ENCODE measurements at places on chromosomes 6 and 20.

GRCh38 chr20:43961541-43962471 is 47.2 kb downstream of the TOX2 start:
- H3K36me3 ChIP-seq = no peaks in the 10 kb centered on the region
- H3K27me3 ChIP-seq = no peaks in the 10 kb centered on the region
- no peak for DNase-seq
- no peak overlapping the region for H3K4me3 ChIP-seq

DNA sequence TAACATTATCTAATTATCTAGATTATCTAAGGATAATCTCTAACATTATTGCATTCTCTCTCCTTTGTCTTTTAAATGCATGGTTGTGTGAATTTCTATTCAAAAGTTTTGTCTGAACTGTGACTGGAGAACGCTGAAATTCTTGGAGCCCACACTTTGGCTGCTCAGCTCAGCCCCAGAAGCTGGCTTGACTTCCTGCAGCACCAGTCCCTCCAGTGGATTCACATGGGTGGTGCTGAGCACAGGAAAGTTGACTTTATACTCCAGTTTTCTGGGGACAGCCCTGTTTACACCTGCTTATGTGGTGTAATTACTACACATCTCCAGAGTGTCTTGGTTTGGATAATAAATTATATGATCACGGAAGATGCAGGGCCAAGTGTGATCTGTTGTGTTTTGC is 255.1 kb upstream of the NOX3 start:
- no peak for DNase-seq
- no peaks in the 10 kb centered on the region for H3K36me3 ChIP-seq

DNA sequence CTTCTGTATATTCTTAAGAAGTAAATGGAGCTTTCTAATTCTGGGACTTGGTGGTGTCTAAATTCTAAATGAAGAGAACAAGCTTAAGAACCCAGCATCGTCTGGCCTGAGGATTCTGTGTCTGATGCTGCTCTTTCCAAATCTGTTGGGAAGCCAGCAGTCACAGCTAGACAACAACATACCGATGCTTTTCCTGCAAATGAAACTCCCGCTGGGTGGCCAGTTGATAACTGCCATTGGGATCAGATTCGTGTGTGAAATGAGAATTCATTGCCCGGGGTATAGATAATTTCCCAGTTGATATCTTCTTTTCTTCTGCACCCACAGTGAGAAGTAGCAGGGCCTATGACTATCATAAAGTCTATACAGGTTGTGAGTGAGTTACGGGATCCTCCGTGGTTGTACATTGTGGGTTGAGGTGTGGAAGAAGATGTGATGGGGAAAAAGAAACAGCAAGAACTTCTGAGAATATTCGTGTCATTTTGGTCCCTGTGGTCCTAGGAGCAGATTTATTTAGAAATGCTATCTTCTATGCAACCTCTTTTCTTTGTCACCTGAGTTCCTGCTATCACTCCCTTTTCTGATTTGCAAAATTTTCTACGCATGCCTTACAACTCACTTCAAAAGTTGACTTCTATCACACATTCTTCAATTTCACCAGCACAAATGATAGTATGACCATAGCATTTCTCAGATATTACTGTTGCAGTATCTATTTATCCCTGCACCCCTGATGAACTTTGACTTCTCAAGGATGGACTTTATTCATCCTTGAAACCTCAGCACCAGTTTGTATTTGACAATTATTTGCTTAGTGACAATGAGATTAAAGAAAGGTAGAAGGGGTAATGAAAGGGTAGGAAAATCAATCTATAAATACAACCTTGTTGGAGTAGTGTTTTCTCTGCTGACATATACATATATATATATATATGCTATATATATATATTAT is 10.4 kb downstream of the NOX3 start:
- no peak overlapping the region for H3K4me3 ChIP-seq
- H3K36me3 ChIP-seq = no peaks in the 10 kb centered on the region
- H3K4me1 ChIP-seq = no peaks in the 10 kb centered on the region

GRCh38 chr6:35015476-35015875 is 125.7 kb downstream of the TCP11 start:
- no peaks in the 10 kb centered on the region for H3K36me3 ChIP-seq
- DNase-seq = no peak
- H3K27me3 ChIP-seq = no peaks in the 10 kb centered on the region
- H3K27ac ChIP-seq = no peak overlapping the region

- H3K27me3 ChIP-seq = no peaks in the 10 kb centered on the region
- DNase-seq = no peak
- H3K4me3 ChIP-seq = no peak overlapping the region
- no peak overlapping the region for H3K27ac ChIP-seq
Observed at GRCh38 chr6:20686142-20686541, 151.9 kb downstream of the CDKAL1 start.

Measured in GM12878 (cell line).